ENCODE measurements at places on chromosomes 7 and 10.
A peak's percentile ranks its signal among the peaks of the same experiment; 100 is the strongest.

DNA sequence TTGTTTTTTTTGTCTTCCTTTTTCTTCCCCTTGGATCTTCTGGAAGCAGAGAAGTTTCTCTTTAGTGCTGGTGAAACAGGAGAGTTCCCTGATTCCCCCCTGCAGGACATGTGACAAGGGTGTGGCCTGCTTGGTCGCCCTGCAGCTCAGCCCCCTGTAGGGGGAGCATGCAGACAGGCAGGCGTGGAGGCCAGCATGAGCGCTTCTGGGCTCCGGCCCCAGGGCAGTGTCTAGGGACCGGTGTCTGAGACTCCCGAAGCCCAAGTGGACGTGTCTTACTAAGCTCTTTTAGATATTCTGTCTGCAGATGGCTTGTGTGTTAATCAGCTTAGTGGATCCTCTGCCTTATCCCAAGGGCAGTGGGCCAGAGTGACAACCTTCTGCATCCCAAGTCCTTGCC, 26.1 kb downstream of the PRSS58 start:
- no peak for DNase-seq

- no peak for DNase-seq
Observed at GRCh38 chr7:134766779-134767519, 12.5 kb upstream of the CALD1 start.

DNA sequence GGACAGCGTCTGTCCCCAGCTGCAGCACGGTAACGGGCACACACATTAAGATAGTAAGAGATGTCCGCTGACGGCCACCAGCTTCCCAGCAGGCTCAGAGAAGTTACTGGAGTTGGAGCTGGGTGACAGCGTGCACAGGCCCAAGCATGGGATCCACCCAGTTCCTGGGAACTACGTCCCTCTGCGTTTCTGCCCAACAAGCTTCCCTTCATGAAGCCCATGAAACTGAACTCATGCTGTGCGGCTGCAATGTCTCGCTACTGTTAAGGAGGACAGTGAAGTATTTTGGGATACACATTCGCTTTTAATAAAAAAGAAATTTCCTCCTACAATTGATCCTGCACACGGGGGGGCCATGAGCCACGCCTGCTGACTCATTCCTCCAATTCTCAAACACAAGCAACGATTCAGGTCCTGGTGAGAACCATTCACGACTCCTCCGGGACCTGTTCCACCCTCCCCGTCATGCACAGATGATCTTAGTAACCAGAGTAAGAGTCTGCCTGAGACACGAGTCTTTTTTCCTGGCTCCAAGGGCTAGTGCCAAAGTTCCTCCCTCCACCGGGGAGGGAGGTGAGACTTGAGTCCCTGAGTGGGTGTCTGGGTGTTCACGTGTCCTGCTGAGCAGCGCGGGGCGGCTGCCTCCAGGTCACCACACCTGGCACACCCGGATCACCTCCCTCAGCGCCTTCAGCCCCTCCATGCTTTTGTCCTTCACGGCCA, 2.6 kb downstream of the PSMG3 start:
- DNase-seq: no peak

DNA sequence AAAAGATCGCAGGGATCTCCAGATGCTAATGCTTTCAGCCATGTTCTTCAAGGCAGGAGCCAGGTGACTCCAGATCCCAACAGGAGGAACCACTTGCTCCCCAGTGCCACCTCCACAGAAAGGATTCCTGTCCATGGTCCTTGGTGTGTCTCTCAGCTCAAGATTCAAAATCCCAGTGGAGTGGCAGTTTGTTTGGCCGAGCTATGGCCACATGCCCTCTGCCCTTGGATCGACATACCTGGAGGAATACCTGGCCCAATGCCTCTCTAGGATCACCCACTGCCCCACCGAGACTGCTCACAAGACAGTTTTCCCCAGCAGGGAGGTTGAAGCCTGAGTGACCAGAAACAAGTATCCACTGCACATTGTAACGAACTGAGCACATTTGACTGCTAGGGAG, 3.9 kb upstream of the GPRIN2 start:
- DNase-seq: no peak

GRCh38 chr7:131500357-131500756, 56.1 kb downstream of the PODXL start:
- DNase-seq: no peak

GRCh38 chr10:101346177-101346576, 7.8 kb upstream of the BTRC start:
- no peak for DNase-seq

- no peak for DNase-seq
Observed at GRCh38 chr7:55135462-55135861, 116.6 kb downstream of the EGFR start.

GRCh38 chr10:114767986-114768821, 53.4 kb upstream of the FHIP2A start:
- DNase-seq: no peak

DNA sequence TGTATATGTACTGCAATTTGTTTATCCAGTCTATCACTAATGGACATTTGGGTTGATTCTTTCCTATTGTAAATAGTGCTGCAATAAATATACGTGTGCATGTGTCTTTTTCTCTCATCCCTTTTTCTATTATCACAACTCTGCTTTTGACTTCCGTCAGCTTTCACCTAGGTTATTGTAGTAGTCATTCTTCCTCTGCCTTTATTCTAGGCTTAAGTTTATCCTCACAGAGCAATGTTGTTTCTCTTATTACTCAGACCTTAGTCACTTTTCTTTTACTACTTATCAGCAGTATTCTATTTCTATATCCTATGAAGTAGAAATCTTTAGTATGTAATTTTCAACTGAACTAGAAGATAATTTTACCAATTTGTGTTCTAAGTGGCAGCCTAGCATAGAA, 175.3 kb upstream of the SEMA3E start:
- DNase-seq: no peak

DNA sequence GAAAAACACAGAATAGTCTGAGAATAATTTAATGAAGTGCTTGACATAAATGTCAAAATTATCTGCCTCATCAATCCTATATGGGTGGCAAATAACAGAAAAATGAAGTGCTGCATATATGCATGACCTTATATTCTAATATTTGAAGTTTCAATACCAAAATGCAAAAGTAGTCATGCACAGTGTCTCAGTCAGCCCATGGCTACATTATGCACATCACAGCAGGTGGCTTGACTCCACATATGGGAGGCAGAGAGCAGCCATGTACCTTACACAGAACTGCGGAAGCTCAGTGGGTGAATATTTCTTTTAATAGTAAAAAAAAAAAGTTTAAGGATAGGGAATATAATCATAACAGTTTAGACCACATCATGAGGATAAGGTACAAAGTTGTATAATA, 17.4 kb upstream of the LIPN start:
- DNase-seq: no peak

GRCh38 chr10:131701131-131701947, 199.5 kb upstream of the PPP2R2D start:
- DNase-seq: no peak

- no peak for DNase-seq
Observed at GRCh38 chr7:104386943-104387342, 58.5 kb downstream of the LHFPL3 start.

DNA sequence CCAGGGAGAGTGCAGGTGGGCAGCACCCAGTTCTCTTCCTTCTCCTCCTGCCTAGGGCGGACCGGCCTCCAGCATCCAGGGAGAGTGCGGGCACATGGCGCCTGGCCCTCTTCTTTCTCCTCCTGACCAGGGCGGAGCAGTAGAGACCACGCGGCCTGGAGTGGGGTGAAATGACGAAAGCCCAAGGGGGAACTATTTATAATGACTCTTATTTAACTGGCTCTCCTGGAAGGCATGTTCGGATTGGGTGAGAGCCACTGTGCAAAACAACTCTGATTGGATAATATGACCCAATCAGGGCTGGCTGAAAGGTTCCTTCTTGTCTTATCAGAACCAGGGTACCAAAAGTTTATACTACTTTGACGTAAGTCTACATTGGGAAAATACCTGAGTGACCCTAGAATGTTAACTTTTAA, 63.1 kb downstream of the ZNF37A start:
- no peak for DNase-seq

DNA sequence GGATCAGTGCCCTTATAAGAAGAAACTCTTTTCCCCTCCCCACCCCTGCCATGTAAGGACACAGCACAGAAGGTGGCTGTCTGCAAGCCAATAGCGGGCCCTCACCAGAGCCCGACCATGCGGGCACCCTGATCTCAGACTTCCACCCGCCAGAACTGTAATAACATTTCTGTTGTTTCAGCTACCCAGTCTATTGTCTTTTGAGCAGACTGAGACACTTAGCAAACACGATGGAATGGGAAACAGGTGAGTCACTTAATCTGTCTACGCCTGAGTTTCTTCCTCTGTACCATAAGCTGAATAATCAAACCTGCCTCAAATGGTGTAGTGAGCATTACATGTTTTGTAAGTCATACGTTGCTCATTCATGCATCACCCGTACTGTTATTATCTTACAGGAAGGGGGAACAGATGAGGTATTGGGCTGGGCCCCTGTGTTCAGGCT, 58.2 kb downstream of the STRA8 start:
- no peak for DNase-seq

GRCh38 chr10:75717126-75717916, 285.9 kb downstream of the LRMDA start:
- DNase-seq: no peak

- no peak for DNase-seq
Observed at GRCh38 chr7:141436575-141437075, 114.6 kb upstream of the AGK start.

- DNase-seq: no peak
Observed at GRCh38 chr7:115728518-115728917, 302.0 kb downstream of the TFEC start.

- DNase-seq: no peak
Observed at GRCh38 chr7:17939606-17940301, 540 bp downstream of the SNX13 start.

DNA sequence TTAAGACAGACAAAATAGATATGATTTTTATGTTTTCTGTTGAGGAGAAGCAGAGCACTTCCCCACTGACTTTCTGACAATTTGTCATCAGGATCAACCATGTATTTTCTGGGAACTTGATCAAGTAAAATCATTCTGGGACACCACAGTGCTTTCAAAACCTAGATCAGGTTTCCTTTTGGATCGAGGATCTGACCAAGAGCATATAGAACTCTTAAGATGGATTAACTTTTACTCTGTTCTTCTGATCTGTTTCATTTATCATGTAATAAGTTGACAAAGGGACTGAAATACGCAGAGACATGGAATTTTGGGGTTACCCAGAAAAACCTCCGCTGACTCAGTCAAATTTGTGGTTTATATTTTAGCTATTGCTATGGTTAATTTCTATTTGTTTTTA, 136.0 kb upstream of the WNT16 start:
- DNase-seq: no peak

DNA sequence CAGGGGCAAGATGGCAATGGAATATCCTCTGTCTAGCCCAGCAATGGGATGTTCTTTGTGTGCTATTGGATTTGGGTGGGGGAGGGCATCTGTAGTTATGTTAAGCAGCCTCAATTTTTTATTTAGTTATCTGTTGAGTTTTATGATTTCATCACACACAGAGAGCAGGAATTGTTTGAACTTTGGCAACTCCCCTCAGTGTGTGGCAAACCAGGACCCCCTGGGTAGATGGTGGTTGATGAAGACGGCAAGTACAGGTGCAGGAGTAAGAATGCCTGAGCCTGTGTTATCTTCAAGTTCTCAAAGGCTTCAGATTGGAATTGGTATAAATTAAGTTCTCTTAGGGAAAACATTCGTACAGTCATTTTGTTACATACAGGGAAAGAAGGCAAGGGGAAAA, 142.4 kb upstream of the SAMD8 start:
- no peak for DNase-seq

DNA sequence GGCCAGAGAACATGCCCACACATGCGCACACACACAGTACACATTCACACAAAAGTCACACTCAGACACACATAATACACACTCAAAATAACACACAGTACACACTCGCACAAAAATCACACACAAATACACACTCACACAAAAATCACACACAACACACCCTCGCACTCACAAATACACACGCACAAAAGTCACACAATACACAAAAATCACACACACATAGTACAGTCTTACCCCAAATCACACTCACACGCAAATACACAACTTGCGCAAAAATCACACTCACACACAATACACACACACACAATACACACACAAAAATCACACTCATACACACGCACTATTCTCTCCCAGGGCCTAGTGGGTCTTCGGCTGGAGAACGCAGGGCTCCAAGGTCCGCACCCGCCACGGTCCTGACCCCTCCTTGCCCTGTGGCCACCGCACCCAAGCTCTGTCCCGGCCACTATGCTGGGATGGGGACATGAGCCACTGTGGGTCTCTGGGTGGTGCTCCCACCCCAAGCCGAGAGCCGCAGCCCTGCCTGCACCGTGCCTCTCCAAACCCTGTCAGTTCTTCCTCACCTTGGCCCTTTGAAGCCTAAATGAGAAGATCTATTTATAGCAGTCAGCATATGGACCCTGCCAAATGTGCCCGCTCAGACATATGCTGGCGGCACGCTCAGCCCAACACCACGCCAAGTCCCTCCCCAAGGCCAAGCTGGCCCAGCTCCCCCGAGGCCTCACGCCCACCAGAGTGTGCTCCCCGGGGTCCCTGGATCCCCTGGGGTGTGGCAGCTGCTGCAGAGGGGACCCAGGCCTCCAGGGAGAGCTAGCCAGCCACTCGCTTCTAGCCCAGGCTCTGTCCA, 55.9 kb downstream of the ELFN1 start:
- DNase-seq: no peak

GRCh38 chr7:15688911-15689310, 2.4 kb upstream of the MEOX2 start:
- no peak for DNase-seq

DNA sequence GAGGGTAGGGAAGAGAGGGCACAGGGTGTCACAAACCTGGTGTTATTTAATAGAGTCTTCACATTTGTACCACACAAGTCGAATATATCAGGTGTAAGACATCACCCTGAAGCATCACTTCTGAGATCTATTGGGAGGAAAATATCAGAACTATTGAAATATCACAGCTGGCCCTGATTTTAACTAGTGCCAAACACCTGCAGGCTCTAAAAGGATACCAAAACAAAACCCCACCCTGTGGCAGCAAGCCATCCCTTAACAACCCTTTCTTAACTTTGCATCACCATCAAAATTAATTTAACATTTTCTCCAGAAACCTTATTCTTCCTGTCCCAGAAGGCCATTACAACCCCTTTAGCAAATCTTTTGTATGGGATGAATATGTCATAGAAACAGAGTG, 365.4 kb downstream of the SUGCT start:
- DNase-seq: no peak

DNA sequence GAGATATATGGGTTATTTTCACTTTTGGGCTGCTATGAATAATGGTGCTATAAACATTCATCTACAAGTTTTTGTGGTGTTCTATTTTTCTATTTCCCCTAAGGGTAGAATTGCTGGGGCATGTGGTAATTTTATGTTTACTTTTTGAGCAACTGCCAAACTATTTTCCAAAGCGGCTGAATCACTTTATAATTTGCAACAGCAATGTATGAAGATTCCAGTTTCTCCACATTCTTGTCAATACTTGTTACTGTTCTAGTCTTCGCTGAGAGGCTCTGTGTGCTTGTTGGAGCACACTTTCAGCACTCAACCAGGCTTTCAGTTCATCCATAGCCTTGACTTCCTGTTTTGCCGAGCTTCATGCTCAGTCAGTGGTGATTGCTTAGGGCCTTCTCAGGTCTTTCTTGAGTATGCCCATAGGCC, 39.0 kb downstream of the ADK start:
- DNase-seq: peak; percentile 38
